ENCODE measurements at places on chromosomes 5 and 9.

- peak; percentile 2 for DNase-seq
These were observed 407.4 kb downstream of the BRINP1 start for GRCh38 chr9:118961857-118962256.

DNA sequence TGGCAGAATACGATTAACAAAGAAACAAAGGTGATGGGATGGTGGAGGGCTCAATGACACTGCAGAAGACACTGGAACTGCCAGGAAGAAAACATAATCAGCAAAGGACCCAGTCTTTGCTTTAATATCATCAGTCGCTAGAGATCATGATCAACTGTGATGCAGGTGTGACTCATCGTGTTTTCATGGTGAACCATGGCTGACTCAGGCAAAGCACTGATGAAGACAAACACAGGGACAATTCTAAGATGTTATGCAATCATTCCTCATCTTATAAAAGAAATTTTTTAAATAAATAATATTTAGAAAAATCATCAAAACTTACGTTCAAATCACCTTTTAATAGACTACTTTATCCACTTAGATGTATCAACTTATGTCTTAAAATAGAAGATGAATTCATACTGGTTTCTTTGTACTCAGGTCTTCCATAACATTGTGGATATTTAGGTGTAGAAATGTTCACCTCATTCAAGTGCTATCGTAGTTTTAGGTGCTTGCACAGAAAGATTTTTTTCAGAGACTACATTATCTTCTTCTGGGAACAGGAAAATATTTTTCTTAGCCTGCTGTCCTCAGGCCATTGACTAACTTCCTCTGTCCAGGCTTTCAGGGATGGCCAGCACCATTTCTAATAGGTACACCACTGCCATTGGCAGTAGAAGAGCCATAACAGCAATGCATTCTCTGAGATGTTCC, 673.4 kb upstream of the MEF2C start:
- no peak for DNase-seq

DNA sequence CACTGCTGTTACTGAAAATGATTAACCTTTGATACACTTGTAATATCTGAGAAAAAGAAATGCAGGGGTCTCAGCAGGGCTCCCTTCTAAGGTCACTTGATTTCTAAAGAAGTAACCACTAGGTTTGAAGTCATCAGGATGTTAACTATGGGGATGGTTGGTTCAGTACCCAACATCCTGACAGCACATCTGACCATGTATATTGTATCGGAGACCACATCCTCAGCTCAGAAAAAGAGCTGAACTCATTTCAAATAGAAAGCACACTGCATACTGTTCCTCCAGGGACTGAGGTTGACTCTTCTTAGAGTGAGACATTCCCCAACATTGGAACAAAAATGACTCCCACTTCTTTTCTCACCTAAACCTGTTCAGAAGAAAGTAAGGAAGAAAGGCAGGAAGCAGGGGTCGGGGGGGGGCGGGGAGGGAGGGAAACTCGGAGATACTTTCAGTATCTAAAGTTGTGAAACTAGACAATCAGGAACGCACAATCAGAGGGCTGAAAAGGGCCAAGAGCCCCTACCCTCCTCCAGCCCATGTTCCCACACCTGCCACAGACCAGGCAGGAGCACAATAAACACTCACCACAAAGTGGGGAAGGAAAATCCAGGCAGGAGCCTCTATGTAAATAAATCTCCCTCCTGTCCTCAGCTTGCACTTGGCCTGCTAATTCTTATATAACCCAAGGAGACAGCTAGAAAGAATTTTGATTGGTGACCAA, 730 bp upstream of the GZMA start:
- no peak for DNase-seq

DNA sequence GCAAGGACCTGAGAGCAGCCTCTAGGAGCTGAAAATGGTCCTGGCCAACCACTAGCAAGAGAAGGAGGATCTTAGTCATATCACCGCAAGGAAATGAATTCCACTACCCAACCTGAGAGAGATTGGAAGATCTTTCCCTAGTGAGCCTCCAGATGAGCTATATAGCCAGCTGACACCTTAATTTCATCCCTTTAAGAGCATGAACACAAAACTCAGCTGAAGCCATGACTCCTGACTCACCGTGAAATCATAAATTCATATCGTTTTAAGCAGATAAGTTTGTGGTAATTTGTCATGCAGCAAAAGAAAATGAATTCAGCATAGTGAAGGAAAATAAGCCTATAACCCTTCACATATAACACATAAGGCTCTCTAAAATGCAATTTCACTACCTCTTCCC, 23.5 kb downstream of the MAPKAP1 start:
- DNase-seq = no peak

Measured in H1 (cell line).